ENCODE measurements at places on chromosomes 3 and 15.

- DNase-seq: no peak
These were observed 376.8 kb upstream of the C2CD4B start for GRCh38 chr15:62541846-62542245.

- no peak for DNase-seq
These were observed 606.6 kb downstream of the TBL1XR1 start for GRCh38 chr3:176590722-176591121.

DNA sequence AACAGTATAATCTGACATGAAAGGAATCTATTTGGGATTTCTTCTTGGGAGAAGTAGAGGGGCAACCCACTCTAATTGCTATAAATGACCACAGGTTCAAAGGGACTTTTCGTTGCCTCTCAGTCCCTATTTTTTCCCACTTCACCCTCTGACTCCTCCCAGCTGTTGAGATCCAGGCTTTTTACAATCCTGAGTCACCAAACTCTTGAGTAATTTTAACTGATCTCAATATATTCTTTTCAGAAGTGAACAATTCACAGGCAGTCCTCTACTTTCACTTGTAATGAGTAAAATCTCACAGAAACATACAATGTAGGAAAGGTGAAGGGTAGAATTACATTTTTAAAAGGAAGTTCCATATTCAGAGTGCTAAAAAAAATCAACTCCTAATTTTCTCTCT lies 44.6 kb downstream of the EIF4E3 start:
- no peak for DNase-seq

GRCh38 chr3:109176726-109177125 lies 40.2 kb downstream of the C3orf85 start:
- DNase-seq: no peak

DNA sequence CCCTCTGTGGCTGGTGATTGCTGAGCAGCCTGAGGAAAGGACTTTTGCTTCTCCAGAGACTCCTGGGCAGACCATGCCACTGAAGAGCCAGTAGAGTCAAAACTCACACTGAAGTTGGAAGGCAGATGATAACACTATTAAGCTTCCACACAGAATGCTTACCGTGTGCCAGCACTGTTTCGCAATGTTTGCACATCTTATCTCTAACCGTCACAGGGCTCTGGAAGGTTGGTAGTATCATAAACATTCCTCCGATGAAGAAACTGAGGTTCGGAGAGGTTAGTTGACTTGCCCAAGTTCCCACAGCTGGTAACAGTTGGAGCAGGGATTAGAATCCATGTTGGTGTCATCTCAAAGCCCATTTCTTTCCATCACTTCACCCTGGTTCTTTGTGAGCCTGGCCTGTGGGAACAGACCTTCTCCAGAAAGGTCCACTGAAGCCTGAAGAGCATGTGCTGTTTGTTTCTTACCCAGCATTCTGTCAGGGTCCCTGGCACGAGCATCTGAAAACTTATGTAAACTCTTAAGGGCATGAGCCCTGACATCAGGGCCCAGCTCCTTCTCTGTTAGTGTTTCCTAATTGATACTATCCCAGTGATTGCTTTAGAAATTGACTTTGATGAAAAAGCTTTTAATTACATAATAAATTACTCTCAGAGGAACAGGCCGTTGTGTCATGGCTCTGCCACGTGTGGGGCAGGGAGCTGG lies 77.0 kb upstream of the PRR23C start:
- no peak for DNase-seq

DNA sequence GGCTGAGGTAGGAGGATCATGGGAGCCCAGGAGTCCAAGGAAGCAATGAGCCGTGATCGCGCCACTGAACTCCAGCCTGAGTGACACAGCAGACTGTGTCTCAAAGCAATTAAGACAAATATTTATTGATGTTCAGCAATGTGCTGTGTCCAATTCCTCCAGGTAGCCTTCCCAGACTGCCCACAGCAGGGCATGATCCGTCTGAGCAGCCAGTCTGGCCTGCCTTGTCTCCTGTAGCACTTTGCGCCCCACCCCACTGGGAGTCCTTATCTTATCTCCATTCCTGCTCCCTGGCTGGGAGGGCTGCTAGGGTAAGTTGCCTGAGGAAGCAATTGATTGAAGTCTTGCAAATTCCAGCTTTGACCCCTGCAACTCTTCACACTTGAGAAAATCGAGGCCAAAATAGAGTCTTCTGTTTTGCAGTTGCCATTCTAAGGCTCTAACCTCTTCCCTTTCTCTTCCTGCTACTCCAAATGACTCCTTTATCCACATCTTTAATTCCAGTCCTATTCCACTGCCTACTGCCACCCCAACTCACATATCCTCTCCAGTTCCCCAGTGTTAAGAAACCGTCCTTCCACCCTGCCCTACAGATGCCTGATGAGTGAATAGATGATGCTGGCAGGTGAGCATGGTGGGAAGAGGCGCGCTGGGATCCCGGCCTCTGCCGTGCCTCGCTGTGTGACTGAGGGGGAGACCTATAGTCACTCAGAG lies 26.9 kb upstream of the LCTL start:
- DNase-seq: no peak

DNA sequence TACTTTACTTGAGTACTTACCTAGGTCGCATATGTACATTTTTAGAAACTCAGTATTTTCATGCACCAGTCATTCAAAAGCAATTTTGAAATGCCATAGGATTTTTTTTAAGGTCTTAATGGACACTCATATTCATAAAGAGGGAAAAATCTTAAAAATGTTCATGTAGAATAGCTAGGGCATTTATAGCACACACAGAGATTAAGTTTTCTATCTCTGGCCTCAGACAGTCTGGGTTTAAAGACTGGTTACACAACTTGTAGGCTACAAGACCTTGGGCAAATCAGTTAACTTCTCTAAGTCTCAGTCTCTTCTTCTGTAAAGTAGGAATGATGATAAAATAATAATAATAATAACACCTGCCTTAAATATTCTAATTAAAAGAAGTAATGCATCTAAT lies 48.5 kb upstream of the UBP1 start:
- DNase-seq: no peak

- DNase-seq: no peak
These were observed 280.2 kb downstream of the SHQ1 start for GRCh38 chr3:72568083-72568482.

GRCh38 chr3:38457111-38458003 lies 3.7 kb downstream of the ACVR2B start:
- DNase-seq: no peak

- DNase-seq: no peak
These were observed 25.1 kb upstream of the UTS2B start for GRCh38 chr3:191355406-191355805.

- no peak for DNase-seq
These were observed 22.0 kb downstream of the USP3 start for GRCh38 chr15:63526401-63526800.

GRCh38 chr3:102443021-102443420 lies 8.2 kb downstream of the ZPLD1 start:
- DNase-seq: no peak

- peak; percentile 43 for DNase-seq
These were observed 860 bp downstream of the ATG3 start for GRCh38 chr3:112560721-112561483.

DNA sequence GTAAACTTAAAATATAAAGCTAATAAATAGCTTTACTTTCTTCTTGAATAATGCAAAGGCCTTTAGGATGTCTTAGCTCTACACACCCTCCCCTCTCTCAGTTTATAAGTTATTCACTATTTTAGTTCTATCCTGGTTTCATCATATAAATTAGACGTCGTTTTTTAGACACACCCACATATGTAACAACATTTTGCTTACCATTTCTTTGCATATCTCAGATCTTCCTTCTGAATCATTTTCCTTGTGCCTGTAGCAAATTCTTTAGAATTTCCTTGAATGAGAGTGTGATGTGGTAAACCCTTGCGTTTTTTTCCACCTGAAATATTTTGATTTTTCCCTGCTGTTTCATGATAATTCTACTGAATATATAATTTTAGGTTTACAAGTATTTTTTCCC lies 2.5 kb upstream of the DAZL start:
- no peak for DNase-seq

DNA sequence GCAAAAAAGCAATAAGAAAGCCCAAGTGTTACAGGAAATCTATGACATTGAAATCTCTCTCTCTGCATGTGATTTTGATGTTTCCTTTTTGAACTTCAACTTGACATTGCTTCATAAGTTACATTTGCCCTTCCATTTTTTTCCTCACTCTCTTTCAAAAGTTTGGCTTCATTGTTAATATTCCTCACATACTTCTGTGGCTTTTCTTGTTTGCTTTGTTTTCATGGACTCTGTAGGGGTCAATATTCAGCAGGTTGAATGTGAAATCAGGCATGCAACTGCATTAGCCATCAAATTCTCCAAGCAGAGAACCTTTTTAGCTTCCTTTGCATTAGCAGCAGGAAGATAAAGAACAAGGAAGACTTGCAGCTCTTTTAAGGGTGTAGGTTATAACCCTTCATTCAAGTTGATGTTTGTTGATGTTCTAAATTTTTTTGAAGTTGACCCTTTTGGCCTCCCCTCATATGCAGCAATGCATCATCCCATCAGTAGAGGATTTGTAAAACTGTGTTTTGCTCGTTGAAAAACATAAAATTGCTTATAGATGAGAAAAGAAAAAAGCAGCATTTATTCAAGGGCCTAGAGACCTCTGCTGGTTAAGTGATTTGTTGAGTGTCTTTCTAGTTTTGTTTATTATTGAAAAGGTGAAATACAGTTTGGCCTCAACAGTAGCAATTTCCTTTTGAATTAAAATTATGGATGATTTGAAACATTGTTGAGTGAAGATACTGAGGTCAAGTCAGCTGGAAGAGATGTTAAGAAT lies 211.4 kb downstream of the IL5RA start:
- DNase-seq: no peak

GRCh38 chr15:25094066-25094465 lies 139.3 kb downstream of the SNRPN start:
- DNase-seq: no peak

GRCh38 chr3:59580996-59581395 lies 531.2 kb upstream of the CFAP20DC start:
- DNase-seq: no peak

DNA sequence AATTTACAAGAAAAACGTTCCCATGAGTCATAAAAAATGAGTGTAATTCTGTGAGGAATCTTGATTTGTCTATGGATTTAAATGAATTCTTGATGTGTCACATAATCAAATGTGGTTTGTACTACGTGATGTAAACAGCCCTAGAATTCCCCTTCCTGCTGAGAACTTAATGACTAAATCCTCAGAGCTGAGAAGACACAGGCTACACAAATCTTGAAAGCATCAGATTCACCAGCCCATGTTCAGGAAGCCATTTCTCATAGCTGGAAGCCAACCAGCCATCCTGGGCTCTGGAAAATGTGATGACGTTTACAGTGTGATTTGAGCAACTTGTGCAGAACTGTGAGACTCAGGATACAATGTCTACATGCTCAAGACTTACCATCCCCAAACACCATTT lies 193.7 kb upstream of the MME start:
- no peak for DNase-seq

- DNase-seq: no peak
These were observed 20.8 kb downstream of the FAM174B start for GRCh38 chr15:92634671-92635201.

GRCh38 chr15:69127306-69127705 lies 33.1 kb upstream of the GLCE start:
- DNase-seq: no peak

Data from activated naive CD4-positive, alpha-beta T cell (primary cell).